Right ventricle myocardium inferior (tissue), 1 donor: ENCODE measurements at places on chromosomes 2 and 18.

DNA sequence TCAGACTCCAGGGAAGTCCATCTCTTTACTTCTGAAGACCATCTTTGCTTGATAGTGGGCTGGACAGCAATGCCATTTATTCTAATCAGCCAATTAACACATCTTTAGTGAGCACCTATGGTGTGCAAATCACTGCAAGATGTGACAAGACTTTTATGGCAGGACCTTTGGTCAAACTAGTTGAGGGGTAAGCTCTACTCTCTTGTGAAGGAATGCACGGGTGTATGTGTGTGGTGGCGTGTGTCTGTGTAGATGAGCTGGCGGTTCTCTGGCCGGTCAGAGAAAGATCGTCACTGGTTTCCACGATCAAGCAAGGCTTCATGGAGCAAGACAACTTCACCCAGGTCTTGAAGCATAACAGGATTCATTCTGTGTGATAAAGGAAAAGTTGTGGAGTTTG lies 281.1 kb upstream of the EPAS1 start:
- no peak for DNase-seq

DNA sequence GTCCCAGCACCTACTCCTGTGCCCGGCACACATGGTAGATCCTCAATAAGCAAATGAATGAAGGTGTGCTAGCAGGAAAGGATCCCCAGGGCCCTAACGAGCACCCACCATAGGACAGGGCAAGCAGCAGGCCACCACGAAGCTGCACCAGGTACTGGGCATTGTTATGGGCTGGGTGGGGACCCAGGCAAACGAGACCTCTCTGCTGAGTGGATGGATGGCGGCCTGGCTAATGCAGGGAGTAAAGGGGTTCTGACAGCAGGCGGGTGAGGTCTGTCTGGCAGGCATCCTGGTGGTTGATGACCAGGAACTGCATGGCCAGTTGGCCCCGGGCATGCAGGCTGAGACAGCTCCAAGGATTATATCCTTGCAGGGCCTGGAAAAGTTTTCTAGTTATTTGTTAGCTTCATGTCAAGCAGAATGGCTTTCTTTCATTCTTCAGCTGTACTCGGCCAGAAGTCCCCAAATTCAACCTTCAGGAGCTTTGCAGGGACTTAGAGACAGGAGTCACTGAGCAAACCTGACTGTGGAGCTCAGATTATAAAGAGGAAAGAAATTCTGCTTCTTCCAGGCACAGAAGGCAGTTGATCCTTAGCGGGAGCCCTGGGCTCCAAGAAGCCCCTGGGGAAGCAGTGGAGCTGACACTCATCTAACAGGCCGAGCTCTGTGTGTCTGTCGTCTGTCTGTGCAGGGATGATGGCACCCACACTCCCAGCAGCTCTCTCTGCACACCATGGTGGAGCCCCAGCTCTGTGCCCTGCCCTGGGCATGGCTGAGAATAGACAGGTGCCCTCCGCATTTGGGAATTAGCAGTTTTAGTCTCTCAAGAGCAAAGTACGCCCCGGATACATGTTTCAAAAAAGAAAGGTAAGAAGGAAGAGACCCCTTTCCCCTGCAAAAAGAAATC lies 51.2 kb downstream of the SDC1 start:
- DNase-seq = no peak

- DNase-seq = no peak
Measured at GRCh38 chr2:232672588-232672987, 24.5 kb upstream of the GIGYF2 start.

GRCh38 chr2:19538411-19538963 lies 180.1 kb upstream of the OSR1 start:
- DNase-seq = no peak

DNA sequence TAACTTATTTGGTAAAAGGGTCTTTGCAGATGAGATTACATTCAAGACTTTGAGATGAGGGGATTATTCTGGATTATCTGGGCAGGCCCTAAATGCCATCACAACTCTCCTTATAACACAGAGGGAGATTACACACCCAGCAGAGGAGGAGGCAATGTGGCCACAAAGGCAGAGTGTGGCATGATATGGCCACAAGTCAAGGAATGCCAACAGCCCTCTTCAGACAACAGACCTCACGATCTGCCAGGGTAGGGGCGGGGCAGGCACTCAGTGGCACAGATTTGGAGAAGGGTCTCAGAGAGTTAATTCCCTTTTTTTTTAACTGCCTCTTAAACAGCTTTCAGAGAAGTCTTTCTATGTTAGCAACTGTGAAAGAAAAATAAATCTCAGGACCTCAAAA lies 96.9 kb downstream of the CYP26B1 start:
- no peak for DNase-seq

GRCh38 chr2:54824567-54824966 lies 101.1 kb downstream of the EML6 start:
- DNase-seq = no peak

GRCh38 chr2:20549144-20549543 lies 101.8 kb downstream of the HS1BP3 start:
- no peak for DNase-seq

- no peak for DNase-seq
Measured at GRCh38 chr2:148306027-148306426, 285.1 kb downstream of the MBD5 start.

- no peak for DNase-seq
Measured at GRCh38 chr18:12098374-12098773, 4.7 kb downstream of the ANKRD62 start.

DNA sequence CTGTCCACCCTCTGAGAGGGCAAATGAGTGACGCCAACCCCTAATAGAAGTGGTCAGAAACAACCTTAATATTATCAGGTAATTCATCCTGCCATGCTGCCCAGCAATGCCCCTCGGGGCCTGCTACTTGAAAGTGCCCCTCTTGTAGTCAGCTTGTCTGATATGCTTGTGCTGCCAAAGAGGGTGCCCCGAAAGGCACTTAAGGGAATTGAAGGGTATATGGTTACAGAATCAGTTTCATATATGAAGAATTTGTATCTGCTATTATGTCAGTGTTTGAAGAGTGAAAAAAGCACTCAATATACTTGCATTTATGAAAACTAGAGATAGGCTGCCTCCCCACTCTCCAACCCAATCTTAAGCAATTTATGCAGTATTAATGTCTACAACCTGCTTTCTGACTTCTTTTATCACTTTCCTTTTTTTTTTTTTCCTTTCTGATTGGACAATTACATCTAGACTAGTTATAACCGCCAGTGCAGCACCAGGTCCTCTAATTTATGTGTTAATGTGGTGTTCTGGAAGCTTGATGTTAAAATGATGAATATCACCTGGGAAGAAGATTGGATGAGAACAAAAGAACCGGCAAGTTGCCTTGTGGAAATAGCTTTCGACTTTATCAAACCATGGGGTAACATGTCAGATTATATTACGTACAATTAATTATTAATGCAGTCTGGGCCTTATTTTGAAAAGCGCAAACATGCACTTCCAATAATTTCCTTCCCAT lies 646.9 kb upstream of the ACVR2A start:
- DNase-seq = no peak

GRCh38 chr2:159214325-159214865 lies 72.1 kb downstream of the WDSUB1 start:
- DNase-seq = no peak
